ENCODE measurements at places on chromosomes 2 and 18.

GRCh38 chr2:120053891-120054290 is 41.0 kb downstream of the EPB41L5 start:
- DNase-seq, result no peak

GRCh38 chr2:64972426-64972825 is 16.8 kb upstream of the SLC1A4 start:
- DNase-seq, result no peak

GRCh38 chr18:79754831-79755351 is 42.8 kb upstream of the KCNG2 start:
- no peak for DNase-seq

DNA sequence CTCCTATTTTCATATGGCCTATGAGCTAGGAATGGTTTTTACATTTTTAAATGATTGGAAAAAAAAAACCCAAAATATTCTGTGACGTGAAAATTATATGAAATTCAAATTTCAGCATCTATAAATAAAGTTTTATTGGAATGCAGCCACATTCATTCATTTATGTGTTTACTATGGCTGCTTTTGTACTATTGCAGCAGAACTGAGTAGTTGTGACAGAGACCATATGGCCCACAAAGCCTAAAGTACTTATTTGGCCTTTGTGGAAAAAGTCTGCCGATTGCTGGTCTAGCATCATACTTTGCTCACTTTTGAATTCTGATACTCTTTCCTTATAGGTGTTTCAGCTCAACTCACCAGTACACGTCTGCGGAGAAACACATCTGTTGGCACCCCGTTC is 39.0 kb downstream of the MYO3B start:
- DNase-seq, result no peak
